GM23338 (cell line): ENCODE measurements at places on chromosomes 16 and 17. TPM values are rescaled to one million over a fixed set of nuclear protein-coding genes. Genes with fewer than 3 reads are reported as not detected.

DNA sequence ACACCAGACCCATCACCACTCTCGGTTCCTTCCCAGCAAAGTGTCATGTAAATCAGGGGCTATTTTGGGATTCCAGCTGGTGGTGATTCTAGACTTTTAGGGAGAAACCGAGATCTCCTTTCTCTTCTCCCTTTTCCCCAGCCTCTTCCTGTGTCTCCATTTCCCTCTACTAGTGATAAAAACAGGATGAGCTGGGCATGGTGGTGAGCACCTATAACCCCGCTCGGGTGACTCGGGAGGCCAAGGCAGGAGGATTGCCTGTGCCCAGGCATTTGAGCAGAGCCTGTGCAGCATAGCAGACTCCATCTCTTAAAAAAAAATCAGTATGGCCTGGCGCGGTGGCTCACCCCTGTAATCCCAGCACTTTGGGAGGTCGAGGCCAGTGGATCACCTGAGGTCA lies 6.1 kb downstream of the TBX21 start:
- DNase-seq = no peak

DNA sequence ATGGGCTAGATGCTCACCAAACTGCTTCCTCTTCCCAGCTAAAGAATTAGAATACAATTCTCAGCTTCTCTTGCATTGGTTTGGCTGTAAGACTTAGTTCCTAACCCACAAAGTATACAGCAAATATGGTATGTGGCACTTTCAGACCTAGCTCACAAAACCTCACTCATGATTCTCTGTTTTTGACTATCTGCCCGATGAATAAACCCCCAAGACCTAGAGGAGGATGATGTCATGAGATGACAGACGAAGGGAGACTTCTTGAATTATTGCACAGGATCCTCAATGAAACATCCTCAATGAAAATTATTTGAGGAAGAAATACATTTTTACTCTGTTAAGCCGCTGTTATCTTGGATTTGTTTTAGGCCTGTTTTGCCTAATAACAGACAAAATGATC lies 14.3 kb downstream of the CNOT1 start:
- DNase-seq = no peak

- DNase-seq = peak; percentile 85
These were observed 290 bp downstream of the TLCD1 start for GRCh38 chr17:28725660-28726225.

DNA sequence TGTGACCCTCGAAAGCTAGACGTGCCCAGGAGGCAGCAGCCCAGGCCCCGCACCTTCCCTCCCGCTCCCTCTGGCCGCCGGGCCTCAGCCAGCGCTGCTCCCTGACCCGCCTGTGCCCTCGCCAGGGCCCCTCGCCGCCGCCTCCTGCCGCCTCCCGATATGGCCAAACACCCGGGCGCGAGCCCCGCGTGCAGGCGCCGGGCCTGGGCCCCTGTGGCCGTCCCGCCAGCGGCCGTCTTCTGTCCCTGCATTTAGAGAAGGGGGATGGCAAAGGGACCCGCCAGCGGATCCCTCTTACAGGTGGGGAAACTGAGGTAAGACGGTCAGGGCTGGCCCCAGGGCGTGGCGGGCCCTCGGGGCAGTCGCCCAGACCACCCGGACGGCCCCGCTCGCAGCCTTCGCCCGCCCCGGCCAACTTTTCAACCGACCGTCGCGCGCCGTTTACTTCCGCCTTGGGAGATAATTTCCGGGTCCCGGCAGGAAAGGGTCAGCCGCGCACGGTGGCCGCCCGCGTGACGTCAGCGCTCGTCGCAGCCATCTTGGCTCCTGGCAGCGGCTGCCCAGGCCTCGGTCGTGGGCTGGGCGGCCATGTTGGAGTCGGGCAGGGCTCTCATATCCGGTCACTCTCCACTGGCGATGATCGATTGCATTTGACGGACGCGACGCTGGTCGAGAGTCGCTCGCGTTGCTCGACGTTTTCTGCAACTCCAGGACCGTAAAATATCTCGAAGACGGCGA lies 7.0 kb upstream of the GNG13 start:
- peak; percentile 97 for DNase-seq

- no peak for DNase-seq
These were observed 9.4 kb downstream of the COX4I1 start for GRCh38 chr16:85808926-85809325.

CA5A gene
- total RNA-seq = not detected in 2 replicates

LHX1 gene
- 0.52 and 0.58 TPM in 2 replicates for total RNA-seq
